ENCODE measurements at places on chromosomes 6 and 20. TPM values are rescaled to one million over a fixed set of nuclear protein-coding genes. Genes with fewer than 3 reads are reported as not detected.

Gene CCN2
- total RNA-seq: 821 TPM

Gene BACH2
- 17.8 TPM for total RNA-seq

Gene SLC35B2
- 19.9 TPM for total RNA-seq

DNA sequence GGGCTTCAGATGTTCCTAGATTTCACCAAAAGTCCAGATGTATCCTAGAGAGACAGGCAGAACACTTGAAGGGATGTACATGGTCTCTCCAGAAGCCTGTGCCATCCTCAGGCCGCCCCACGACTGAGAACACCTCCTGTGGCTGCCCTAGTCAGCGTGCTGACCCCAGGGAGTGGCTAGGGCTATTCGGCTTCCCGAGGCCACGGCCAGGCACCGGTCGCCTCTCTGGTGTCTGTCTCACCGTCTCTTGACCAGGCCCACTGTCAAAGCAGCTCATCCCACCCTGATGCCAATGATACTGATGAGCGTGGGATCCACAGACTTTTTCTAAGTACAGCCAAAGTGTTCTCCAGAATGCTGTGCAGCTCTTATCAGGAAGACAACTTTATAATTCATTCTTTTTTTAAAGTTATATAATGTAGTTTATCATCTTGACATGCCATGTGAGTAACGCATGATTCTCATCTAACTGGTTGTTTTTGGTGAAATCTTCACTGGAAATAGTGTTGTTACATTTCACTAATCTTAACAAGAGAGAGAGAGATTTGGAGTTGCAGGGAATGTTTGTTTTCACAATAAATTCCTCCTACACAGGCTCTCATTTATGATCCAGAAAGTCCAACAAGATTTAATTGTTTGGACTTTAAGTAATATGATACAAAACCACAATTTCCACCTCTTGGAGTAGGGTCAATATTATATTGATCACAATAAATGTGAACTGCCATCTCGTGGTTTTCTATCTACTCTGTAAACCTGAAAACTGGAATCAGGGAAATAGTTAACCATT lies 41.7 kb upstream of the KLHL31 start:
- no peak for DNase-seq
- no peak overlapping the region for H3K27ac ChIP-seq
- no peaks in the 10 kb centered on the region for H3K27me3 ChIP-seq
- no peak overlapping the region for H3K4me3 ChIP-seq

- no peak overlapping the region for H3K4me3 ChIP-seq
- no peaks in the 10 kb centered on the region for H3K4me1 ChIP-seq
- no peak for DNase-seq
- no peak overlapping the region for H3K27ac ChIP-seq
- H3K27me3 ChIP-seq: no peaks in the 10 kb centered on the region
These were observed 104.2 kb downstream of the TFAP2B start for GRCh38 chr6:50922579-50923525.

- no peak overlapping the region for H3K4me3 ChIP-seq
- DNase-seq: no peak
- H3K36me3 ChIP-seq: no peaks in the 10 kb centered on the region
- no peaks in the 10 kb centered on the region for H3K4me1 ChIP-seq
- H3K27ac ChIP-seq: no peak overlapping the region
These were observed 241.0 kb downstream of the ADGRG6 start for GRCh38 chr6:142542704-142543233.

- no peak overlapping the region for H3K4me3 ChIP-seq
- no peak overlapping the region for H3K27ac ChIP-seq
- DNase-seq: no peak
- H3K4me1 ChIP-seq: peaks cover 5% of the 10 kb centered on the region
- no peaks in the 10 kb centered on the region for H3K27me3 ChIP-seq
These were observed 103.5 kb upstream of the SIRPG start for GRCh38 chr20:1761116-1761515.

DNA sequence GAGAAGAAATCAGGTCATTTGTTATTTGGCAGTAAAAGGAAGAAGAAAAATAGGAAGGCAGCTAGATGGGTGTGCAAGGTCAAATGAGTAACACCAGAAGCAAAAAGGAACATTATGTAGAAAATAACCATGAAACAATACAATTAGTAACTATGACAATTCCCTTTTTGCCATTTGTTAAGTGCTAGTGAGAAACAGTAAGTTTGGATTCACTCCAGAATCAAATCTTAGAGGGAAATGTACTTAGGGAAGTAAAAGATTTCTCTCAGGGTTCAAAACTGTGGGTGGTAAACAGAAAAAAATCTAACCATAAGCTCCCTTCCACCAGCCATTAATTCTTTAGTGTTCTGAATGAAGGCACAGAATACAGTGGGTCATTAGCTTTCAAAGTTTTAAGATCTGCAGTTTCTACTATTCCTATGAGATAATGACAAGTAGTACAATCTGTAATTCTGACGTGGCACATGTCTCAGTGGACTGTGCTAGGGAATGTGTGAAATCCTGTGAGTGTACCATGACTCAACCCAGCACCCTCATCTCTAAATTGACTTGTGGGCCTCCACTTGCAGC lies 17.1 kb downstream of the REPS1 start:
- peak; percentile 15 for DNase-seq
- H3K4me1 ChIP-seq: peaks cover 39% of the 10 kb centered on the region
- H3K27ac ChIP-seq: peak overlapping the region; percentile 49
- H3K36me3 ChIP-seq: no peaks in the 10 kb centered on the region
- no peak overlapping the region for H3K4me3 ChIP-seq

DNA sequence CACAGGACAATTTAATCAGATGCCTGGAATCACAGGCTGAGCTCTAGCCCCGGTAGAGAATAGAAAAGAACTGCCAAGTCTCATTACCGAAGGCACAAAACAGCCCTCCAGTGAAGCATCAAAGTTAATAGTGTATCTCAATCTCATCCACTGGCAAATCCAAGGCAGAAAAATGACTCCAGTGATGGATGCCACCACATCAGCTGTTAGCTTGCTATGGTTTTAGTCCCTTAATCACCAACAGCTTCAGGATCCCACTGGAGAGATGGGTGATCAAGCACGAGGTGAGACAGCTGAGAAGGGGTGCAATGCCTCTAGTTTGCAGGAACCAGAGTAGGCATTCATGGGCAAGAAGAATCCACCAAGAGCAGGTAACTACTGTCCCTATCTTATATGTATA lies 81.8 kb downstream of the STK35 start:
- H3K27ac ChIP-seq: no peak overlapping the region
- DNase-seq: no peak
- H3K4me3 ChIP-seq: no peak overlapping the region
- H3K4me1 ChIP-seq: no peaks in the 10 kb centered on the region

DNA sequence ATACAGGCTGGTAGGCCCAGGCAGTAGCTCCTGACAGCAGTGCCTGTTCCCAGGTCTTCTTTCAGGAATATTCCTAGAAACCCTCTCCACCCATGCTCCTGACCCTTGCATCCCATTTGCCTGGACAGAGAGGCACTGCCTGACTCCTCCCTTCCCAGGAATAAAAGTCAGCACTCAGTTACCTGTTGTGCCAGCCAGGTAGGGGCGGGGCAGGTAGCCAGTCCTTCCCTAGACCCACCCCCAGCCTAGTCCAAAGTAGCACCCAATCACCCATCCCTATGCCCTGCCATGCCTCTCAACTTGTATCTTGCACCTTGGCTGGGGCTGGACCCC lies 129.9 kb downstream of the MRPL14 start:
- no peaks in the 10 kb centered on the region for H3K27me3 ChIP-seq
- DNase-seq: no peak
- no peak overlapping the region for H3K4me3 ChIP-seq
- H3K27ac ChIP-seq: no peak overlapping the region
- no peaks in the 10 kb centered on the region for H3K36me3 ChIP-seq

DNA sequence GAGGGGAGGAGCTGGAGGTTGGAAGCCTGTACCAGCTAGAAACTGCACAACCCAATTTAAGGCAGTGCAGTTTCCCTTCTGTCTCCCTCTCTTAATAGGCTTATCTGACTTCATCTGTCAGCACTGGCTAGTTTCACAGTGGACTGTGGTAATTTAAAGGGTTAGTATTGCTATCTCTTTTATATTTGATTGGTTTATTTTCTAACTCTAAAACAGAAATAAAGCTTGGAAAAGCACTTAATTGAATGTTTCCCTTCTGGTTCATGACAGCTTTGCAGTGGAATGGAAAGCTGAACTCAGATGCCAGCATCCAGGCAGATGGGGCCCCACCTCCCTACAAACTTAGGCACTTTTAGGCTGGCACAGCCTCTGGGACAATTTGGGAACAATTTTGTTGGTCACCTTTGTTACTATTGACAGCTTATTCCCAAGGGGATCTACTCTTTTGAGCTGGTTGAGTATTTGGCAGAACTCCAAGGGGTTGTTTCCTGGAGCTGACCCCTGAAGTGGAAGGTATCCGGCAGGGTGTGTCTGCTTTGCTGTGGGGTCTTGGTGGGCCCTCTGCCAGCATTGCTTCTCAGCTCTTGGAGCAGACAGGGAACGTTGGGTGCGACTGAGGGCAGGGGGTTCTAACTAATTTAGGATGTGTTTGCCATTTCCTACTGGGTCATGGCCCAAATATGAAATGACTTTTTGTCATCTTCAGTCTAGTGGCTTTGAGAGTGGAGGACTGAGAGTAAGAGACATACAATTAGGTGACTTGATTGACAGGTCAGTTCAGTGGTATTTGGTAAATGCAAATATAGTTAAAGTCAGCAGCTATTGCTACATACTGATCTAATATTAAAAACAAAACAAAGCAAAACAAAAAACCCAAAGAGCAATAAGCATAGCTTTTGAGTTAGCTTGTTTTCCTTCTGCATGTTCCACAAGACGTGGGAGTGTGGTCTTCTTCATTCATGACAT lies 9.3 kb downstream of the SH3BGRL2 start:
- no peak for DNase-seq
- no peaks in the 10 kb centered on the region for H3K36me3 ChIP-seq
- H3K4me3 ChIP-seq: no peak overlapping the region
- no peaks in the 10 kb centered on the region for H3K27me3 ChIP-seq
- no peak overlapping the region for H3K27ac ChIP-seq

- H3K4me3 ChIP-seq: no peak overlapping the region
- H3K4me1 ChIP-seq: no peaks in the 10 kb centered on the region
- no peaks in the 10 kb centered on the region for H3K36me3 ChIP-seq
These were observed 259.9 kb downstream of the ADGRG6 start for GRCh38 chr6:142561511-142562265.

DNA sequence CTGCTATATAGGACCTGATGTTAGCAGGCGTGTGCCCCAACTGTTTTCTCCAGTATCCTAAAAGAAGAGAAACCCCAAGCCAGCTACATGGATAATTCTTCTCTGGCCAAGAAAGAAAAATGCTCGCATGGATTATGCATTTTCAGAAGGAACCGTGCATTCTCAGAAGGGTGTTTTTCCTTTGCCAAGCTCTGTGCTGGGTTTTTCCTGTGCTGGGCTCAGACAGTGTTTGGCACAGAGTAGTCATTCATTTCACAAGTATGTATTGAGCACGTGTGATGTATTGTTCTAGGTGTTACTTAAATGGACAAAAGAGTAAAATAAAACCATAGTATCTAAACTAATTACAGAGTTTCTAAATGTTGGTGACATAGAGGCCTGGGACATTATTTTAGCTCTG lies 62.7 kb upstream of the ZNF133 start:
- no peak for DNase-seq
- no peaks in the 10 kb centered on the region for H3K36me3 ChIP-seq
- H3K27me3 ChIP-seq: no peaks in the 10 kb centered on the region
- H3K4me3 ChIP-seq: peak overlapping the region; percentile 39
- H3K4me1 ChIP-seq: peaks cover 6% of the 10 kb centered on the region
- H3K27ac ChIP-seq: no peak overlapping the region

GRCh38 chr20:53146201-53146891 lies 174.2 kb downstream of the TSHZ2 start:
- H3K36me3 ChIP-seq: no peaks in the 10 kb centered on the region
- no peaks in the 10 kb centered on the region for H3K27me3 ChIP-seq
- H3K27ac ChIP-seq: no peak overlapping the region
- H3K4me1 ChIP-seq: no peaks in the 10 kb centered on the region
- DNase-seq: no peak

- H3K4me3 ChIP-seq: no peak overlapping the region
- H3K36me3 ChIP-seq: peaks cover 7% of the 10 kb centered on the region
- no peaks in the 10 kb centered on the region for H3K27me3 ChIP-seq
These were observed 10.5 kb downstream of the SUMO4 start for GRCh38 chr6:149410557-149410956.

DNA sequence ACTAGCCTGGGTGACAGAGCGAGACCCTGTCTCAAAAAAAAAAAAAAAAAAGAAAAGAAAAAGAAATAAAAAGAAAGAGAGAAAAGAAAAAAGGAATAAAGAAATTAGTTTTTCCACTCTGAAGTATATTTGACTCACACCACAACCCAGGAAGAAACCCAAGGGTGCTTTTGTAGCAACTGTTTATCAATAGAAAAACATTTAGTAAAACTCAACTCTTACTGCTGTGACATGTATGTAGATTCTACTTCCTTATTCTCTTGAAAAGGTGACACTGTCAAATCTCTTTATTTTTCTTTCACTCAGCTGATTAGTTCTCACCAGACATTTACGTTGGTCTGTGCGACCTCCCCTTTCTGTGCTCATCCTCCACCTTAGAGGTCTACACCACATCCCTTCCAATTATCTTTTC lies 99.9 kb upstream of the SHLD1 start:
- peaks cover 6% of the 10 kb centered on the region for H3K4me1 ChIP-seq
- no peak for DNase-seq
- no peak overlapping the region for H3K27ac ChIP-seq
- H3K36me3 ChIP-seq: no peaks in the 10 kb centered on the region
- no peaks in the 10 kb centered on the region for H3K27me3 ChIP-seq

DNA sequence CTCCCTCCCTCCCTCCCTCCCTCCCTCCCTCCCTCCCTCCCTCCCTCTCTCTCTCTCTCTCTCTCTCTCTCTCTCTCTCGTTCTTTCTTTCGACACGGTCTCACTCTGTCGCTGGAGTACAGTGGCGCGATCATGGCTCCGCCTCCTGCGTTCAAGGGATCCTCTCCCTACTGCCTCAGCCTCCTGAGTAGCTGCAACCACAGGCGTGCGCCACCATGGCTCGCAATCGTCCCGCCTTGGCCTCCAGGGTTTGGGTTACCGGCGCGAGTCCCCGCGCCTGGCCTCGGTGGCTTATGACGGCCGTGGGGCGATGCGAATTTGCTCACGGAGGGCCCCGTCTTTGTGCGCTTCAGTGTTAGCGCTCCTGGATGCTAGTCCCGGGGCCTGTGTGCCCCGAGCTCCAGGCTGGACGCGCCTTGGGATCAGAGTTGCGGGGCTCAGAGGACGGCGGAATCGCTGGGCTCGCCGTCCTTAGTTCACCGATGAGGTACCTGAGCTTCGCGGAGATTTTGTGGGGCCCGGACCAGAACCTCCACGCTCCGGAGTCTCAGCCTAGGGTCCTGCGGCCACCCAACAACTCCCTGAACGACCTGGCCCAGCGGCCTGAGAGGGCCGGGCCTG lies 45.2 kb downstream of the MCUR1 start:
- no peak overlapping the region for H3K4me3 ChIP-seq
- peaks cover 18% of the 10 kb centered on the region for H3K4me1 ChIP-seq
